ENCODE measurements at places on chromosomes 13 and 19.

GRCh38 chr19:30161021-30161655 lies 211.0 kb upstream of the ZNF536 start:
- no peak for DNase-seq

DNA sequence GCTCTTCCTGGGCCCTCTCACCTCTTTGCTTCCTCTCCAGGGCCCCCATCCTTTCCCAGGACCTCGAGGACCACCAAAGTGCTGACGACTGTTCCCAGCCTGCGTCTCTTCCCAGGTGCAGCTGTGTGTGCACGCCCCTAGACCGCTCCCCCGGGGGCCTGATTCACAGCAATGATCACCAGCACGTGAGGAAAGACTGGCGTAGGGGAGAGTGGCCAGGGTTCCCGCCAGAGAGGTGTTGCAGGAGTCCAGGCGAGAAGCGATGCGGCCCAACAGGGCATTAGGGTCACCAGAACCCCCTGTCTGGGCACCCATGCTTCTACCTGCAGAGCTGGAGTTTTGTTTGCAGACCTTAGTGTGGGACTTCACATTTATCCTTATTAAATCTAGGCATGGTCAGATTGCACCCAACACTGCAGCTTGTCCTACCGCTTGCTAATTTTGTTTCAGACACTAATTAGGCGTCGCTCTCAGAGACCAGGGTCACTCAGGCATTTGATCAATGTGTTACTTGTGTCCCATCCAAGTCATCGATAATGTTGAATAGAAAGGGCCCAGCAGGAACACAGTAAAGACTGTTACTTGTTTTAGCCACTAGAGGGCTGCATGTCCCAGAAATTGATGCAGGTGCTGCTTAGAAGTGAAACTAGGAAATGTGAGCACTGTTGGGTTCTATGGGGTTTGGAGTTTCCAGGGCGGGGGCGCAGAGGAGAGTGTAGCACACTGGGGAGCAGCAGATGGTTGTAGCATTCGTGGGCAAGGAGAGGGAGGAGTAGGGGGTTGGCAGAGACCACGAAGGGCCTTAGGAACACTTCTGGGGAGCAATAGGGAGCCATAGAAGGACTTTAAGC lies 53.2 kb downstream of the CDADC1 start:
- peak; percentile 86 for DNase-seq

GRCh38 chr13:113413178-113413897 lies 40.0 kb downstream of the ADPRHL1 start:
- DNase-seq, result no peak

- peak; percentile 56 for DNase-seq
These were observed 1.4 kb downstream of the PARP4 start for GRCh38 chr13:24511019-24511815.

- no peak for DNase-seq
These were observed 1094.3 kb downstream of the EFNB2 start for GRCh38 chr13:105441051-105441750.

DNA sequence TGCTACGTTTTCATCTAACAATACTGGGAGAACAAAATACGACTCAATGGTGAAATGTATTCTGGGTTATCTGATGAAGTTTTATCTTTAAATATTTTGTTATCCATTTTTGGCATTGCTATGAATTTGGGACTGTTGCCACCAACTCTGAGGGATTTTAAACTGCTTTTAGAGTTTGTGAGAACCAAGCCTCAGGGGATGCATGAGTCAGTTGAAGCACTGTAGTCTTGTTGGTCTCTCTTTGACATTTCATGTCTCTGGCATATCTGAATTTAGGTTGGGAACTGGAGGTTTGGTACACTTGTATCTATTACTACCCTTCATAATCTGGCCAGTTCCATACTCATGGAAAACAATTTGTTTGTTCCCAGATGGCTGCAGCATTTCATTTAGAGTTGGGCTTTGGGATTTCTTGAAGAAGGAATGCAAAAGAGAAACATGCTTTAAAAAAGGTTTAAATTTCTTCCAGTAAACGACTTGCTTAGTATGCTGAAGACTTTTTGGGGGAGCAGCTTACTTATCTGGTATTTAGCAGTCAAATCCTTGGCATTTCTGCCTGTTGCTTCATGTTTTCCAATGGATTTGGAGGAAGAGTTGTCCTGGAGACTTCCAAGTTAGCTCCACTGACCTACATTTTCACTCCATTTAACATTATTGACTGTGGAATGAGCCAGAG lies 28.9 kb downstream of the ARHGEF7 start:
- DNase-seq, result no peak

DNA sequence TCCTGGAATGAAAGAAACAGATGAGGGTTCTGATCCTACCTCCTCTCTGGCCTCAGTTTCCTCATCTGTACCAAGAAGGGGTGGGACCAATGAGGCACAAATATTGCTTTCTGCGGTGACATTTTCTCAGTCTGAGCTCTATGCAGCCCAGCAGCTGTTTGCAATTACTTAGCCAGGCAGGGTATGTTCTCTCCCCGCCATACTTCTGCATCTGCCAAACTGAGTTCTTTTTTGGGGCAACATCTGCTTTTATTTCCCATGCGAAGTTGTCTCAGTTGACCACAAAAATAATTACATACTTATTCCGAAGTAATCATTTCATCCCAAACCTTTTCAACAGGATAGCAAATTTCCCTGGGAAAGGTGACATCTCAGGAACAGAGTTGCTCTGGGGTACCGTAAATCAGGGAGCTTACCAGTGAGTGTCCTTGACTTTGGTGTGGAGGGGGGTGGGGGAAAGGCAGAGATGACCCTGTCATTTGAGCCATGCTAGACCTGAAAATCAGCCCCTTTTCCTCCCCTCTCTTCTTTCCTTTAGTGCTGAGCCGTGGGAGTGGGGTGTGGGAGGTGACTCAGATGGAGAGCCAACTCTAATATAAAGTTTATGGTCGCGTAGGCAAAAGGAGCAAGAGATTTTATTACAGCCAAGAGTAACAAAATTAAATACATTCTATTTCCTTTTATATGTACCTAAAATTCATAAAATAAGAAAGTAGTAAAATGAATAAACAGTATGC lies 165.7 kb upstream of the KL start:
- DNase-seq, result no peak

GRCh38 chr19:10888421-10888866 lies 17.1 kb downstream of the CARM1 start:
- no peak for DNase-seq
